A549 treated with AZD2906 at 1 μM for 4 hours (cell line): ENCODE measurements at places on chromosomes 7 and 10. TPM values are rescaled to one million over a fixed set of nuclear protein-coding genes. Genes with fewer than 3 reads are reported as not detected.

Gene PVRIG
- total RNA-seq, result 0.05 TPM in 1 of 5 replicates, not detected in the others

Gene PLCE1
- total RNA-seq, result 6.8 to 8.8 TPM (median 8.0 TPM) in 5 replicates

Gene RBM17
- total RNA-seq, result 102 to 109 TPM (median 105 TPM) in 5 replicates

Gene BLNK
- 0.06 TPM in 1 of 5 replicates, not detected in the others for total RNA-seq

Gene GPNMB
- total RNA-seq, result 2.2 to 3.5 TPM (median 3.1 TPM) in 5 replicates

Gene CPED1
- total RNA-seq, result not detected in 5 replicates

Gene CYREN
- 79.3 to 91.8 TPM (median 87.5 TPM) in 5 replicates for total RNA-seq
